NCI-H510A (cell line): ENCODE measurements at places on chromosomes 3 and 15.

- DNase-seq: no peak
Observed at GRCh38 chr3:108406063-108406660, 104.2 kb downstream of the MYH15 start.

DNA sequence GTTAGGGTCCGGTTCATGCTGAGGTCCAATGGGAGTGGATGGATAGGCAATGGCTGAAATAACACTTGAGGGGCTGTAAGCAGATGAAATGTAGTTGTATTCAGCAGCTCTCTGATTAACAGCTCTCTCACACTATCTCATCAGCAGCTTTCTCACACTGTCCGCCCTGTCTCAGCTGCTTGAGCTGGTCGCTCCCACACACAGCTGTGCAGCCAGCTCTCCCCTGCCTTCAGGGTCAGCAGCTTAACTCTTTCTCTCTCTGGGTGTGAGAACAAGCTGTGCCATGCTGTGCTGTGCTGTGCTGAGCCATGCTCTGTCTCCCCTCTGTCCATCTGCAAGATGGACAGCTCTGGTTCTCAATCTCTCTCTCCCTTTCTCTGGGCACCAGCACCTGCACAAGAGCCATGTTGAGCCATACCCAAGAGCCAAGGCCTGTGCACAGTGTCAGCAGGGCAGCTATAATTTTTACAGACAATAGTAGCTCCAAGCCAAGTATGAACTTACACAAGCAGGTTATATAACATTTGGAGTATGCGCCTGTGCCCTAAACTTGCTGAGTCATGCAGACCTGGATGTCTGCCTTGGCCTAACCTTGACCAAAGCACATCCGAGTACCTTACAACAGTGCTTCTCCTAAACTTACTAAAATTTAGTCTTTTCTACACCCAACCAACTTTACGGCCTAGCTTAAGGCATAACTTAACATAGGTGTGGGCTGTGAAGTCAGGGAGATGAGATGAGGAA lies 291.3 kb upstream of the TRIM42 start:
- DNase-seq: no peak

DNA sequence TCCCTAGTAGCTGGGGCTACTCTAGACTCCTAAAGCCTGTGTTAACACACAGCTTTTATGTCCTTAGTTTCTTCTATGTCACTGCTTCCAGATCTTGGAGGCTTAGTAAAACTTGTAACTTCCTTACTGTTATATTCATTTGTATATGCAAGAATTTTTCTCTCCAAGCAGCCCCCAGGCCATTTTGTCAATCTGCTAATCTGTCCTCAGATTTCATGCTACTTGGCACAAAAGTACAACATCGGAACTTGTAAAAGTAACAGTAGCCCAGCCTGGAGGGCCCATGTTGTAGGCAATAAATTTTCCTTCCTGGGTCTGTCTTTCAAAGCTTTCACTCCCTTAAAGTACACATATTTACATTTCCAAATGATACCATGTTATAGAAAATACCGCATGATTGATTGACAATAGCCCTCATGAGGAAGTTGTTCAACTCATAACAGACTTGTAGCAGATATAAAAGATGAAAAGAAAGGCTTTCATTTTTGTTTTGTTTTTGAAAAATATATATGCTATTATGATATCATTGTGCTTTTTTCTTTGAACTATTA lies 324.2 kb downstream of the NEK10 start:
- DNase-seq: no peak

GRCh38 chr3:11226042-11226370 lies 46.2 kb upstream of the ATG7 start:
- DNase-seq: no peak

DNA sequence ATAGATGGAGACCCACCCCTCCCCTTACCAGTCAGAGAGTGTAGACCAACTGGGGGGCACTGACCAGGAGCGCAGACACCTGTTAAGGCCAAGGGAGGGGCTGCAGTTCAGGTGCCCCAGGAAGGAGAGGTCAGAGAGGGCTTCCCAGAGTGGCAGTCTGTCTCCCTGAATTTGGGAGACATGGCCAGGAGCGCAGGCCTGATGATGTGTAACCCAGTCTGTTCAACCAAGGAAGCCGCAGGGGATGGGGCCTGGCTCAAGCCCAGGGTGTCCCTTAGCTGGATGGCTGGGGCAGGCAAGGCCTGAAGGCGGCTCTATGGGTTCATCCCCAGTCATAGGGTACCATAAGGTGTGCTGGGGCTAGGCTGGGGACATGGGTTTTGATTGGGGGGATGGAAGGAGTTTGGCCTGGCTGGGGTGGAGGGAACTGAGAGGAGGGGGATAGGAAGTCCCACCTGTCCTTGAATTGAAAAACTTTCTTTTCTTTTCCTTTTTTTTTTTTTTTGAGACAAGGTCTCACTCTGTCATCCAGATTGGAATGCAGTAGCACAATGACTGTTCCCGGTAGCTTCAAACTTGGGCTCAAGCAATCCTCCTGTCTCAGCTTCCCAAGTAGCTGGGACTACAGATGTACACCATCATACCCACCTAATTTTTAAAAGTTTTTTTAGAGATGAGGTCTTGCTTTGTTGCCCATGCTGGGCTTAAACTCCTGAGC lies 75.7 kb downstream of the SMAD6 start:
- DNase-seq: no peak

DNA sequence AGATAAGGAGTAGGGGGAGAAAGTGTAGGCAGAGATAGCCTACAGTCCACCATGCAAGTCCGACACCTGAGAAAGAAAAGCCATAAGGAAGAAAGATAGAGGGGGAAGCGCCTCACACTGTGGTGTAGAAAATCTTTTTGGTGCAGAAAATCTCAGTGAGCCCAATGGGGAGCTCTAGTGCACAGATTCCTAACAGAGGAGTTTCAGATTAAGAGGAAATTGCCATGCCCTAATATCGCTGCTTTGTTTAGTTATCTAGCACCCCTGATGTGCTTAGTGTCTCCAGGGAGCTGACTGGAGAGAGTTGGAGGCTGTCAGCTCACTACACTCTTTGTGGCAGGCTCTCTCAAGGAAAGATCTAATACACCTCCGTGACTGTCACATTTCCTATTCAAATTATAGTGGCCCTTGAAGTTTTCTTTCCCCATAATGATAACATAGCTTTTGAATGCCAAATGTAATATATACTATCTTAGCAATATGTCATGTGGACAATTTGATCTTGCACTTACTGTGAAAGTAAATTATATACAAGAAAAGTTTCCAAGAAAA lies 33.7 kb downstream of the CGGBP1 start:
- DNase-seq: no peak

DNA sequence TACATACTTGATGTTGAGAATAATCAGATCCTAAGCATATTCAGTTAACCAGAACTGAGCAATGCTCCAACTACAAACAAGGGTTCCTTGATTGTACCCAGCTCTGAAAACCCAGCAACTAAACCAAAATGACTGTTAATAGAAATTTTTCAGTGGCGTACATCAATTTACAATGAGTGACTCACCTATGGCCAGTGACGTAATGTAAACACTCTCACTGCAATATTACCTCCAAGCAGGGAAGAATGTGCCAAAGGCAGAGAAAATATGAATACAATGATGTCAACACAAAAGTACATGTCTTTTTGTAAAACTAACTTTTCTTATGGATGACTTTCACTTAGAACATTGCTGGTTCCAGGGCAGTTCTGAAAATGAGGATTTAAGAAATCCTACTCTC lies 611.3 kb downstream of the EDEM1 start:
- no peak for DNase-seq

DNA sequence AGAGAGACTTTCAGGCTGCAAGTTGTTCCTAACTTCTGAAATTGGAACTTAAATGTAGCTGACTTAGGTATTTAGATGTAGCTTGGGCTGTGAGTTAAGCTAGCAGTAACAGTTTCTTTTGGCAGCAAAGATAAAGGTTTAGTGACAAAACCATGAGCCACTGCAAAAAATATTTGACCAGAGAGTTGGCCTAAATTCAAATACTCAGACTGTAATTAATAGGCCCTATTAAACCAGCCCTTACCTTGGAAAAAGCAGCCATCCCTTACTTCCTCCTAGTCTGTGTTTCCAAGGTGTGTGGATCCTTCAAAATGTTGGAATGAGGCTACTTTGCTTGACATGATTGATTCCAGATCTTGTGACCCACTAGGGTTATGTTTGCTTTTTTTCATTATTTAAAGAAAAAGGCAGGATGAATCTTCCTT lies 8.2 kb downstream of the TPM1 start:
- DNase-seq: no peak

DNA sequence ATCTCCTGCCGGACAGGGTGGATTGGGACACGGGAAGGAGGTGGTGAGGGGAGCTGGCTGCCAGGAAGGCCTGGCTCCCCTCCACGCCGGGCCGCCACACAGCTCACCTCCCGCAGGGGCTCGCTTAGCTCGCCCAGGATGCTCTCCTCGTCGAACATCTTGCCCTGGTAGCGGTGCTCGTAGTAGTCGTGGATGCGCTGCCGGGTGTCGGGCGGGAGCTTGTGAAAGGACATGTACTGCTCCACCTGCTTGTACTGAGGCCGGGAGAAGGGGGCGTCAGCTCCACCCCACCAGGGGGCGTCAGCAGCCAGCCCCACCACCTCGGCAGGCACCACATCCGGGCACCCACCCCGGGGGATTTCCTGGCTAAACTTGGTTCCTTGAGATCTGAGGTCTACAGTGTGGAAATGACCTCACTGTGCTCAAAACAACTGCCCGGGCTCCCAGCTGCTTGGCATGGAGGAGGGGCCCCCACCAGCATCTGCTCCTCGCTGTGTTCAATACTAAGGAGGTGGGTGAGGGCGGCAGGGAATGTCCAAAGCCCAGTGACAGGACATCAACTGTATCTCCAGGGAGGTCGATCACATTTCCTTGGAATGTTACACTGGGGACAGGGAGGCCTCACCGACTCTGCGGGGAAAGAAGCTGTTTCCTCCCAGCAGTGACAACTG lies 43.4 kb downstream of the HCN4 start:
- DNase-seq: no peak

GRCh38 chr3:129428007-129428375 lies 445 bp downstream of the EFCAB12 start:
- no peak for DNase-seq

GRCh38 chr15:65033659-65034269 lies 4.3 kb upstream of the MTFMT start:
- no peak for DNase-seq

DNA sequence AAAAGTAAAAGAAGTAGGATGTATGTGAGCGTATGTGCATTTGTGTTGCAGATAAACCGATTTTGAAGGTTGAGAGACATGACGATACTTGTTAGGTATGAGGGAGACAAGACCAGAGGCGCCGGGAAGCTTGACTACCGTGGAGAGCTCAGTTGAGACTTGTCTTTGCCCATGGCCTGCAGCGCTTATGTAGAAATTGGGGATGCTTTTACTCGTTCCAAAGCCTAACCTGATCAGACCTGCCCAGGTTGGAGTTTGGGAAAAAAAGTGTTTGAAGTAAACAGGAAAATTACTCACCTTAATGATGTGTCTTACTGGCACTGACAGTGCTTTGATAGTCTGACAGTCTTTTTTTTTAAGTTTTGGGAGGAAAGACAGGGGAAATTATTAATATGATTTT lies 202.8 kb downstream of the TP63 start:
- DNase-seq: no peak

DNA sequence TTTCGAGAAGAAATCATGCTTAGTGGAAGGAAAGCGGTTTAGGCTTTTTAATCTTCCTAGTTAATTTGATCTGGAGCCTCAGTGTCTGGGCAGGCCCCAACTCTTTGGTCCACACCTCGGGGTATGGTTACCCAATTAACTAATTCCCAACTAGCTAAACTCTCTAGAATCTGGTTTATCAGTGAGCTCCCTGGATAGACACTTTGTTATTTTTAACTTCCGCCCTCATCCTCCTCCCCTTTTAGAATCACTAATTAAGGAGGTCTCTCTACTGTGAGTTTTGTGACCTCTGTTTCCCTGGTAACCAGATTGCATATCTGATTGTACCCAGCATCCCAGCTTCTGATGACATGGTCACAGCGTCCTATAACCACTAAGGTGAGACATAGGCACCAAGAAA lies 112.2 kb downstream of the RARB start:
- no peak for DNase-seq

DNA sequence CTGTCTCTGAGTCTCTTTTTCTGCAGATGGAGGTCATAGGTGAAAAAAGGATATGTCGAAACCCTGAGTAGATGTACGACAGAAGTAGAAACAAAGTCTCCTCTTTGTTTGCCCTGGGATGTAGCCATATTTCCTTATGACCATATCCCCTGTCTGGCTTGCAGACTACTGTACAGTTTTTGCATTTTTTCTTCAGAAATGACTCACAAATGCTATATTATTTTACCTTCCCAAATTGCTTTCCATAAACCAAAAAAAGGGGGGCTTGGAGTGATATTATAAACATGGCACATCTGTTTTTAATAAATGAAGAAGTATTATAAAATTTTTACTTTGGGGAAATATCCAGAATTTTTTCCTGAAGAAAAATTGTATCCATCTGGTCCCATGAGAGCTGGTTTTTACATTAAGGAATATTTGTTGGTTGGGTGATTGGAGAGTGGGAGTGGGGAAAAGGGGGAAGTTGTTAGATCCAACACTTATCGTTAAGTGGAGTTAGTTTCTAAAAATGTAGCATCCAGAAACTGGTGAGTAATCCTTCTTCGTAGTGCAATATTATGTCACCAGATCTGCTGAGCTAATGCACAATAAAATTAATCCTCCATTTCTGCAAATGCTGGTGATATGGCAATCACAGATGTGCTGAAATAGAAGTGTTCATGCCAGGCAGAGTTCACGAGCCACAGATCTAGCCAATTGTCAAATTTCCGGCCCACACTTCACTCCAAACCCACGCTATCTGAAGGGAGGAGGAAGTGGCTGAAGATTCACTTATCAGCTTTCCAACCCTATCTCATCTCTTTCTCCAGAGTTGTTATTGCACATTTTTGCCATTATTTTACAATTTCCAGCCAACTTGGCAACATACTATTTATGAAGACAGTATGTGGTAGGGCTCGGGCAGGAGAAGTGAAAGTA lies 313.6 kb upstream of the ATP11B start:
- DNase-seq: no peak

DNA sequence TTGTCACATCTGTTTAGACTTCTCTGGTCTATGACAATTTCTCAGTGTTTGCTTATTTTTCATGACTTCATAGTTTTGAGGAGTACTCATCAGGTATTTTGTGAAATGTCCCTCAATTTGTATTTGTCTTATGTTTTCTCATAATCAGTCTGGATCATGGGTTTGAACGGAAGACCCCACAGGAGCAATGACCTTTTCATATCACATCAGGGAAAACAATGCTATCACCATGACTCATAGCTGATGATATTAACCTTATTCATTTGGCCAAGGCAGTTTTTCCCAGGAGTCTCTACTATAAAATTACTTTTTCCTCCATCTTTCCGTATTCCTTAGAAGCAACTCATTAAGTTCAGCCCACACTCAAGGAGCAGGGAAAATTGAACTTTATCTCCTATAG lies 32.7 kb downstream of the AADACL2 start:
- no peak for DNase-seq

- DNase-seq: peak; percentile 33
Observed at GRCh38 chr3:73508330-73508954, 116.3 kb downstream of the PDZRN3 start.

GRCh38 chr15:23529891-23530290 lies 35.6 kb upstream of the MKRN3 start:
- no peak for DNase-seq

GRCh38 chr3:168248383-168249204 lies 152.9 kb upstream of the GOLIM4 start:
- no peak for DNase-seq

GRCh38 chr3:66703501-66703900 lies 202.7 kb upstream of the LRIG1 start:
- DNase-seq: no peak

- DNase-seq: no peak
Observed at GRCh38 chr15:62122249-62122648, 42.8 kb downstream of the C2CD4B start.
